ENCODE measurements at places on chromosomes 3 and 15.

GRCh38 chr15:101466188-101466587 is 23.3 kb downstream of the PCSK6 start:
- DNase-seq, result no peak

DNA sequence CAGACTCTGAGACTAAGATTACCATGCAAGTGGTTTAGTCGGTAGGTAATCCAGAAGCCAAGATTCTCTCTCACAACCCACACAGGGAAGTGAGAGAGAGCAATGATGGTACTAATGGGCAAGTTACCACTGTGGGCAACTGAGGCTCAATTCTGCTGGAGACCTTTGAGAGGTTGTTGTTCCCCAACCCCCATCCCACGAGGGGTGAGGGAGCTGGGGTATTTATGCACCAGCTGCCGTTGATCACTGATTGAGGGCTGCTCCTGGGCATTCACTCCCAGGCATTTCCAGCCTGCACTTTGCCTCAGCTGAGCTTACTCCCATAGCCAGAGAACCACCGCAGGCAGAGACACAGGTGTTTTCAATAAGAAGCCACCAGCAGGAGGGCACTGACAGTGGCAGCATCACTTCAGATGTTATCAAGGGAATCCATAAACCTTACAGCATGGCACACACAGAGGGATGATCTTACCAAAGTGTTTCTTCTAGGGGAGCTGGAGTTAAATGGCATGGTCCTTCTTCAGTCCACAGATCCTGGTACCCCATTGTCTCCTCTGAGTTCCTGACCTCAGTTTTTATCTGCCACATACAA is 15.0 kb upstream of the CCDC174 start:
- no peak for DNase-seq

DNA sequence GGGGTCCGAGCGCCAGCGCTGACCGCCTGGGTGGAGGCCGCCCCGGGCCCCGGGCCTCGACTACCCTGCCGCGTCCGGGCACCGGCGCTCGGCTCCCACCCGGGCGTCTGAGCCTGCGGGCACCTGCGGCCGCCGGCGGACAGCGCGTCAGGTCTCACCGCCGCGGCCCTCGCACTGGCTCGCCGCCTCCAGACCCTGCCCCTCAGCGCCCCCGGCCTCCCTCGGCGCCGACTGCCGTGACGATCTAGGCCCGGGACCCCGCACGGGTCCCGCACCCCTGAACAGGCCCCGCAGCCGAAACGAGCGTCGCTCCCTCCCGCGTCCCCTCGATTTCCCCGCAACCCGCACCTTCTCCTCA is 297 bp downstream of the PRC1 start:
- DNase-seq, result no peak

DNA sequence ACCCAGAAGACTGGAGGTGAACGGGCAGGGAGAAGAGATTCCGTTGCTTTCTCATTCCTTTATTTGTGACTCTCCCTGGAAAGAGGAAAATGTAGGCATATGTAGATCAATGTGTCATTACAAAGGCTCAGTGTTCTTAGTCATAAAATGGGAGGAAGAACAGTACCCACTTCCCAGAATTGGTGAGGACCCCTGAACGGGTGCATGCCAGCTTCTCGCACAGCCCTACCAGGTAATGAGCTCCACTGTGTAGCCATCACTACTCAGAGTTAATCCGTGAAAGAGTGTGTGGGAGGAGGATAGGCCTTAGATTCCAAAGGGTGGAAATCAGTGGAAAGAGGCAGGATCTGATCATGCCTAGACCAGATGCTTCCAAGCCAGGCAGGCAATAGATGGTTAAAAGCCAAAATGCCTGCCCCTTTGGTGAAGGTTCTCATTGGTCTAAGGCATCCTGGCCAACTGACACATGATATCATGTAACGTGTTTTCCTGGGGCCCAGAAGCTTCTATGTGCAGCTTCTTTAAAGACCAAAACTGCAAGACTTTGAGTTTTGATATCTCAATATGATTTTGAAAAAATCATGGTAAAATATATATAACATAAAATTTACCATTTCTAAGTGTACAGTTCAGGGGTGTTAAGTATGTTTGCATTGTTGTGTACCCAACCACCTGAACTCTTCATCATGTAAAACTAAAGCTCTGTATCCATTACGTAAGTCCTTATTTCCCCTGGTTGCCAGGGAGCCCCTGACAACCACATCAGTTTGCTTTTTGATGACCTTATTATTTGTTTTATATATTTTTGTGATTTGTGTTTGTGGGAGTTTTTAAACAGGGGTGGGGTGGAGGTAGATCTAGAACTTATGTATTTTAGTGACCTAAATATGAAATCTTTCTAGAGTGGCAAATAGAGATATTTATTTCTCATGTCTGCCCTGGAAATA is 402.2 kb upstream of the CFAP20DC start:
- DNase-seq, result no peak

DNA sequence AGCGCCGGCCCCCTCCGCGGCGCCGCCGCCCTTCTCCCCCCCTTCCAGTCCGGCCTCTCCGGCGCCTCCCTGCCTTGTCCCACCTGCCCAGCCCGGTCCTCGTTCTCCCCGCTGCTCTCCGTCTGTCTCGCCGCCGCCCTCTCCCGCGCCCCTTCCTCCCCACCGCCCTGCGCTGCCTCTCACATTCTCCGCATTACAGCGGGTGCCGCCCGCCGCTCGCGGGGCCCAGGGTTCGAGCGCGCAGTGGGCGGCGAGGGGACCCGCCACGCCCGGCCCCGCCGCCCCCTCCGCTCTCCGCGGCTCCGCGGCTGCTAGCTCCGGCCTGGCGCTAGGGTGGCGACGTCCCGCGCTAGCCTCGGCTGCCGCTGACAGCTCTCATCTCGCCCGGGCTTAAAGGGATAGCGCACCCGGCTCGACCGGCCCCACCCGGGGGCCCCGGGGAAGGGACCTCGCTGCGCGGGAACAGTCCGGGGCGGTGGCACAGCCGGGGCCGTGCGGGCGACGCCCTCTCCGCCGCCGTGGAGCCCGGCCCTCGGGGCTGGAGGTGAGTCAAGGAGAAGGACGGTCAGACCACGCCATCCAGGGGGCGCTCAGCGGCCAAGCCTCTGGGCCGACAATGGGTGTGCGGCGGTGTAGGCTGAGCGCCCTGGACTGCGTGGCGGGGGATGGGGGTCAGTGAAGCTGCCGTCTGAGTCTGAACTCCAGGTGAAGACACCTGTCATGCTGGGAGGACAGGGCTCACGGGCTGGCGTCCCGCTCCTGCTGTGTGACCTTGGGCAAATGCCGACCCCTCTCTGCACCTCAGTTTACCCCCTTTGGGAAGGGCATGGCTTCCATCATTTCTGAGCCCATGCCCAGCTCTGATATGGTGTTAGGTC is 187.4 kb upstream of the LINGO1 start:
- DNase-seq, result no peak

DNA sequence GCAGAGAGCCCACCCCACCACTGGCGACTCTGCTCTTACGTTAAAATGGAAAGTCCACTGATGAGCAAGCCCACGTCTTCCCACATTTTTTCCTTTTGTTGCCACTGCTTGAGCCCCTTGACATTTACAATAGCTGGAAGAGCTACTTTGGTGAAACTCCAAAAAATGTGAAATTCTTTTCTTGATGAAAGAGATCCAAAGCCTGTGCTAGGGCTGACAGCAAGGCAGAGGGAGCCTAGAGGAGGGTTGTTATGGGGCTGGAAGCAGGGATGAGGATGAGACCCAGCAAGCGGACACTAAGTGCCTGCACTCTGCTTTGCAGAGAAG is 97.1 kb downstream of the CEMIP start:
- no peak for DNase-seq

DNA sequence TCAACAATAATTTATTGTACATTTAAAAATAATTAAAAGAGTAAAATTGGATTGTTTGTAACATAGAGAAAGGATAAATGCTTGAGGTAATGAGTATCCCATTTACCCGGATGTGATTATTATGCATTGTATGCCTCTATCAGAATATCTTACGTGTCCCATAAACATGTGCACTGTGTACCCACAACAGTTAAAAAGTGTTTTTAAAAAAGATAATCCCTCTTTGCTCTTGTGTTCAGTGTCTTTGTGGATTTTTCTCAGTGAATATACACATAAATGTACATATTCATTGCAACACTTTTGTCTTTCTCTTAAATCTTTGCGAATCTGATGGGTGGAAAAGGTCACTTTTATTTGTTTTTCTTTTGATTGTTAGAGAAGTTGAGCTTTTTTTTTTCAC is 20.4 kb downstream of the YEATS2 start:
- DNase-seq, result no peak

DNA sequence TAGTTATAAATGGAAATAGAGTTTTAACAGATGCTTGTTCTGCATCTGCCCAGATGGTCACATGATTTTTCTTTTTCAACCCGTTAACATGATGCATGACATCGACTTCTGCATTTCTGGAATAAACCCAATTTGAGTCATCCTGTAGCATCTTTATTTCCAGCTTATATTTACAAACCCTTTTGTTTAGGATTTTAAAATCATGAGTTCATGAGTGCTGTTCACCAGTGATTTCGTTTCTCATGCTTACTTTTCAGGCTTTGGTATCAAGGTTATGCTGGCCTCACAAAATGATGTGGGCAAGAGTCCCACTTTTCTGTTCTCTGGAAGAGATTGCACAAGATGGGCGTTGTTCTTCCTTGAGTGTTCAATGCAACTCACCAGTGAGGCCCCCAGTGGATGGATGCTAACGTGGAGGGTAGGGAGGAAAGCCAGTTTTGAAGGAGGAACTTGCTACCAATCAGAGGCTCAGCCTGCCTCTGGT is 5.2 kb downstream of the HRH1 start:
- no peak for DNase-seq

DNA sequence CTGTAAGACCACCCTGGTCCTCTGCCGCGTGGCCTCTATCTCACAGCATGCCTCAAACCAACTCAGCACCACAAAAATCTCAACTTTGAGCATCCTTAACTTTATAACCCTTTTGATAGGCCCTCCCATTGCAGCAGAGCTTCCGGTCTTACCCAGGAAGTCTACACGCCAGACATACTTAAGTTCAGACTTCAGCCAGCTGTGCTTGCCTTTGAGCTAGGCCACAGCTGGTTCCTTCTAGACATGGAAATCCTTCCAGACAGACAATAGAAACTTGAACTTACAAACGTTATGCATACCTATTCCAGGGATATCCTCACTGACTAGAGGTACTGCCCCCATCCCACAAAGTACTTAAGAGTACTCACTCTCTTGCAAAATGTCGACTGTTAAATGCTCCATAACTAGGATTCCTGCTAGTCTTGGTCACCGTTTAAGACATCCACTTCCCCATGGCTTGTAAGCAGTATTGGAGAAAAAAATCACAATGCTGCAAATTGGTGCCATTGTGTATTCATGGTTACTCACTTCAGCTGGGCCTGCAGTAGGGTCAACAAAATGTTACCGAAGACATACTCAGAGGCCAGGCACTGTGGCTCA is 183.5 kb downstream of the TBL1XR1 start:
- no peak for DNase-seq

DNA sequence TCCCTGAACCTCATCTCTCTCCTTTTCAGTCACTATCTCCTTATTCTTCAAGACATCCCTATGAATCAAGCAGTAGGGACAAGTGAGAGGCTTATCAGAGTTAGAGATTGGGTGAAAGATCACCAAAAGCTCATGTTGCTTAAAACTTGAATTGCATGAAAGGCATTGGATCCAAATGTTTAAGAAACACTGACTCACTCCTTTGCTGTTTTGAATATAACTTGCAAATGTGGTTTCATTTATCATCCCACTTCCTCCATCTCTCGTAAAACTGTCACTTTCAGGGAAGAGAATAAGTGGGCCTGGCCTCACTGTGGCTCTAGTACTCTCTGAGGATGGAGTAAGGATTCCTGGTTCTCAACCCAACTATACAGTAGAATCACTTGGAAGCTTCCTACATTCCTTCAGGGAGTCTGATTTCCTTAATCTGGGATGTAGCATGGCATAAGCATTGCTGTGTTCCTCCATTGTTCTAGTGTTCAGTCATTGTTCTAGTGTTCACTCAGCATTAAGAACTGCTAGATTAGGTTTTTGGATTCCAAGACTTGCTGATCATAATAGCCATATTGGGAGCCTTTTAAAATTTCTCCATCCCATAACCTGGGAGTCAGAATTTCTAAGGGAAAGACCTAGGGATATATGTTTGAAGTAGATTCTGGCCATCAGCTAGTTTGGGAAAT is 171.8 kb downstream of the TMEM108 start:
- DNase-seq, result no peak

- DNase-seq, result no peak
Observed at GRCh38 chr15:74428442-74428787, 5.3 kb downstream of the SEMA7A start.

Measured in DMS79 treated with DMSO at 0.1 percent for 48 hours (cell line).